Stimulated activated CD4-positive, alpha-beta T cell treated with anti-CD3 and anti-CD28 coated beads, TNF-alpha, amount 100 ng/mL, for 1 hour (primary cell): ENCODE measurements at places on chromosomes 5 and 9.

DNA sequence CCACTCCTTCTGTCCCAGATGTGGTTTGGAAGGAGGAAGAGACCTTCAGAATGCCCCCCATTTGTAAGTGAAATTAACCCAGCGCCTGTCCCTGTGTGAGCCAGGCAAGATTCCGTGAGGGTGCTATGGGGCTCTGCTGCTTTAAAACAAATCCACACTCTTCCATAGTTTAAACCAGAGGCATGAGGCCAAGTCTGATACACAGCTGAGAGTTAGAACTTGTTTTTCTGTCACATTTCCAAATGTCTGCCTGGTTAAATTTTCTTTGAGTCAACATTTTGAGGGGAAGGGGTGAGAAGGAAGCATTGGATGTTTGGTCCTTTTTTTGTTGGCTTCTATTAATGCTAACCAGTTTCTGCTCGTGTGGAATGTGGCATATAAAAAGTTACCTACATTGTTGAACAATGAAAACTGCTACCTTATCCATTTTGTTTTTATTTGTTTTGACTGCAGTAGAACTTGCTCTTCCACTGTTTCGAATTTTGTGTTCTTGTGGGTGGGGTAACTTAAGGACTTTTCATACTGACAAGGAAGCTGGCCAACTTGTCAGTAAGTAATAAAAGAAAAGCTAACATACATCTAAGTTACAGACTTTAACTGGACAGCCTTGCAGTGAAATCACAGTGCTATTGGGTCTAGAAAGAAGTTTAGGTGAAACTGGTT is 12.9 kb downstream of the RGMB start:
- no peak for DNase-seq

GRCh38 chr9:107363516-107364152 is 80.6 kb downstream of the RAD23B start:
- no peak for DNase-seq

- DNase-seq = no peak
Observed at GRCh38 chr9:120212153-120212852, 367.7 kb downstream of the CDK5RAP2 start.

- no peak for DNase-seq
Observed at GRCh38 chr9:98287384-98287783, 31.9 kb upstream of the TBC1D2 start.

DNA sequence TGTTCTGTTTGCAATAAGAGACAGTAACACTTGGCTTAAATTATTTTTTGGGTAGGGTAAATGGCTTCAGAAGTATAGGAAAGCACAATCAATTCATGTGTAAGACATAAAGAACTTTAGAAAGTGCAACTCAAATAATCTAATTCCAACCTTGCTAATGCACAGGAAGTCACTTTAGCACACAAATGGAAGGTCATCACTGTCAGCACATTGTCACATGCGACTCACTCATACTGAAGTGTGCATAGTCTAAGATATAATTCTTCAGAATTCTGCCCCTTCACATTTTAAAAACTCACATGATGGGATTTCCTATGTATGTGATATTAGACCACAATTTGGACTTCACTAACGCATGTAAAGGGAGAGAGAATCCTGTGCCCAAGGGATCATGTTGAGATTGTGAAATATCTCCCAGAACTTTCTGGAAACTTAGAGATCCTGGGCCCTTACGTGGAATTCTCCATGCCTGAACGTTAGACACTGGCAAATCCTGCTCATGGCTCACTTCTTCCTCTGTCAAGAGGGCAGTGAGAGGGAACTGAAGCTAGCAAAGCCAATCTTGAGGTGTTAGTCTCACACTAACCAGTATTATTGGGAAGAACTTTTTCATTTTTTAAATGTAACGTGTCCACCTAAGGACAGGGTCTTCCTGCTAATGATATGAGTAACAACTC is 403.2 kb upstream of the PTGER4 start:
- DNase-seq = no peak

DNA sequence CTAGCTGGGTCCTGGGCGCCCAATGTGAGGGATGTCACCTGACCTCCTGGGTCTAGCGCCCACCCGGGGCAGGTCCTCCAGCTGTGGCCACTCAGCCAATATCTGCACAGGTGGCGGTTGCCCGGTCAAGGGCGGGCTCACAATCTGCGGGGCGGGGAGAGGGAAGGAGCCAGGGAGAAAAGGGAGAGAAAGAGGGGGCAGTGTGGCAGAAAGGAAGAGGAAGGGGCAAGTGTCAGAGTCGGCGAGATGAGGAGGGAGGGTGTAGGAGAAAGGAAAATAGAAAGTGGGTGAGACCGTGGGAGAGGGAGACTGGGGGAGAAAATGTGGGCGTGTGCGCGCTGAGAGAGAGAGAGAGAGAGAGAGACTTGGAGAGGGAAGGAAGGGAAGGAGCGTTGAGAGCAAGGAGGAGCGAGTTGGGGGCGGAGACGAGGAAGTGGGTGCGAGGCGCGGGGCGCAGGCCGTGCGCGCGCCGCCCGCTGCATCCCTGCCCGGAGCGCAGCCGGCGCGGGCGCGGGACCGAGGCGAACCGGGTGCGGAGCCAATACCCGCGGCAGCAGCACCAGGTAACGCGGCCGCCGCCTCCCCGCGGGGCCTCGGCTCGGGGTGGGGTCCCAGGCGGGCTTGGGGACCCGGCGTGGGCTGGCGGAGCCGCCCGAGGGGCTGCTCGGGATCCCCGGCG is at the start of gene HRH2:
TSS of gene HRH2 (plus strand) at position 479 of the 679 bp plus-strand sequence. CDS start 25,163 bp downstream, outside the sequence.
- no peak for DNase-seq

DNA sequence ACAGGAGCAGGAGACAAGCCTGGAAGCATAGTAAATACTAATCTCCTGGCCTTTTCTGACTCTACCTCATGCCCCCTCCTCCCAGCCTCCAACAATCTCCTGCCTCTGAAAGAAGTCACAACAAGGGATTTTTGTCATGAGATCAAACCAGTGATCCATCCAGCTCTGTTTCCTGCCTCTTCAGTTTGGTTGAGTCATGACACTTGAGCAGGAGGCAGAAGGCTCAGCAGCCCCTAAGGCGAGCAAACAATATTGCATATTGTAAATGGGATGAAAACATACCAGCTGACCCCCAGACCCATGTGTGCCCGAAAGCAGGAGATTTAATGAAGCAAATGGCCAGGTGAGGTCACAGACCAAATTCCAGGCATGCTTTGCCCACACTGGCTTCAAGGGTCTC is 272.8 kb downstream of the GAS1 start:
- DNase-seq = no peak

DNA sequence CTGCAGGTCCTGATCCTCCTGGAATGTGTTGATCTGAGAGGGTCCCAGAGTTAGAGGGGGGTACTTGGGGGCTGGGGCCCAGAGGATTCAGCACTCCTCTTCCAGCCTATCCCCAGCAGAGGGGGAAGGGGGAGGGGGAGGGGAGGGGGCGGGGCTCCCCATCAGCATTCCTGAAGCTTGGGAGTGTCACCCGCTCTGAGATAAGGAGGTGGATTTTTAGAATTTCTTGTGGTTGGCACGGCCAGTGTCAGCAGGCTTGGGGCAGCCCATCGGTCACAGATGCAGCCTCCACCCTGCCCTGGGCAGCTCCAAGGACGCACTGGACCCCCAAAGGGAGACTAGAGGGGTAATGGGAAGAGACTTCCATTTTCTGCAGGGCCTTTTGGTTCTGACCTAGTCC is 5.3 kb downstream of the FGF18 start:
- DNase-seq = no peak

DNA sequence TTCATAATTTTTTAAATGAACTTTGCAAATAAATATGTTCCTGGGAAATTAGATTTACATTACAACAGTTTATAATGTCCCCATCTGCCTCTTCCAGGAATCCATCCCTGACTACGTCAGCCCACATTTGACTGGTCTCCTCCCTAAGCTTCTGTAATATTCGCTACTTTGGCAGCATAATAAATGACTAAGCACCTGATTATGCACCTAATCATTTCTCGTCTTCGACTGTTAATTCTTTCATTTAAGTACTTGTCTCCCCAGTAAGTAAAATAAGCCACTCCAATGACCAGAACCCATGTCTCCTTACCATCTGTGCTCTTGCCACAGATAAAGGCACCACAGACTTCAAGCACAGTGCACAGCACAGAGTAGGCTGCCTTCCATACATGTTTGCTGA is 122.7 kb downstream of the DENND1A start:
- no peak for DNase-seq

DNA sequence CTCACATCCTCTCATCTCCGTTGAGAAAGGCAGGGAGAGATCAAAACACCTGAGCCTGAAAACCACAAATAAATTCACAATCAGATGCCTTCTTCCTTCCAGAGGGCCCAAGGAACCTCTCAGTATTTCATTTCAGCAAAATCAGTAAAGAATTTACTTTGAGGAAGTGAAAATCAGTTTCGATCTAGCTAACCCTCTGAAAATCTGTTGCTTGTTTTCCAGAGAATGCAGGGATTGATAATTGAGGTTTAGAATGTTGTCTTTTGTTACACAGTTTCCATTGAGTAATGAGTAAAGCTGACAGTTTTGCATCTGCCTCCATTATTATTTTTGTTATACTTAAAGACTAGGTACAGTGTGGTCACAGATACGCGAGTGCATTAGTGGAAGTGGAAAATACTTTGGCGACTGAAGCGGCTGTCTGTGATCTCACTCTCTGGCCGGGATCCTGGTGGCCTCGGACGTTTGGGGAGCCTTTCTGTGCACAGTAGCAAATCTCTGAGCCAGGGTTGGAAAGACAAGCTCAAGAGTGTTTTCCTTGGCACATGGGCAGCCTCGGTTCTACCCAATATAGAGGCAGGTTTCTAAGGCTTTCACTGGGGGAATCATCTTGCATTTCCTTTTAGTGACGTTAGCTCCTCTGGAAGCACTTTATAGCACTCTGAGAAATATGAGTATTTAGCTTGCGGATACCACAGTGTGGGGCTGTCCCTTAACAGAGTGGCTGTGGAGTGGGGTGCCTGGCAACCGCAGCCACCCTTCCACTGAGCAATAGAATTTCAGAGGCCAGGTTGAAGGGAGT is 32.2 kb upstream of the ANGPTL2 start:
- no peak for DNase-seq

- no peak for DNase-seq
Observed at GRCh38 chr9:121362813-121363621, 7.0 kb downstream of the STOM start.

DNA sequence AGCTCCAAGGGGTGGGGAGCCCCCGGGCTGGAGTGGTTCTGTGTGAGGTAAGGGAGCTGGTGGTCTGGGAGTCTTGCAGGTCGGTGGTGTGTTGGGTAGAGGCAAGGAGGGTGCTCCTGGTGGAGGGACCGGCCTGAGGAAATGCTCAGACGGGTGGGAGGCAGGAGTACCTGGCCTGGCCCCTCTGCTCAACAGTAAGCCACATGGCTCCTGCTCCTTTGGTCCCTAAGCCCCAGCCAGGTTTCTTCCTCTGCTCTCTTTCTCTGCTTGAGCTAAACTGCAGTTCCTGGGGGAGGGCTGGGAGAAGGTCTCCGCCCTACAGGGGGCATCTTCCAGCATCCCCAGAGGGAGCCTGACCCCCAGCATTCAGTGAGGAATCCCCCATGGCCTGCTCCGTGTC is 17.2 kb downstream of the TSPAN17 start:
- DNase-seq = no peak

GRCh38 chr9:71079451-71079850 is 42.0 kb downstream of the TRPM3 start:
- DNase-seq = no peak

DNA sequence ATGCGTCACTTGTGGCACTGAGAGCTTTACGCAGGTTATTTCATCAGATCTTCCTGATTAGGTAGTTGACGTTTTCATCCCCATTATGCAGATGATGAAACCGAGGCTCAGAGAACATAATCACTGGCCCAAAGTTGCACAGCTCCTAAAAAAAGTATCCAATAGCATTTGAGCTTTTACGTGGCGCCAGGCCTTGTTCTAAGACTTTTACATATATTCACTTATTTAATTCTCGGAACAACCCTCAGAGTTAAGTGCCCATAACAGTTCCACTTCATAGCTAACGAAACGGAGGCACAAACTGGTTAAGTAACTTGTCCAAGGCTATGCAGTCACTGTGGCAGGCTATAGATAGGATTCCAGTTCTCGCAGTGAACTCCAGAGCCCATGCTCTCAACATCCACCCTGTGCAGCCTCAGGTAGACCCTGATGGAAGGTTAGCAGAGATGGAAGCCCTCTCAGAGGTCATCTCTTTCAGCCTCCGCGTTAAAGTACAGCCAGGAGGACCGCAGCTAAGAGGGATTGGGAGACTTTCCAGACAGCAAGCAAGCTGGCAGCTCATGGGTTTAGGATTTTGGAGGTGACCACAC is 39.3 kb downstream of the AMBP start:
- DNase-seq = no peak

GRCh38 chr9:36798350-36799065 is 225.8 kb downstream of the MELK start:
- no peak for DNase-seq

- no peak for DNase-seq
Observed at GRCh38 chr9:15824310-15824709, 271.5 kb downstream of the CCDC171 start.

DNA sequence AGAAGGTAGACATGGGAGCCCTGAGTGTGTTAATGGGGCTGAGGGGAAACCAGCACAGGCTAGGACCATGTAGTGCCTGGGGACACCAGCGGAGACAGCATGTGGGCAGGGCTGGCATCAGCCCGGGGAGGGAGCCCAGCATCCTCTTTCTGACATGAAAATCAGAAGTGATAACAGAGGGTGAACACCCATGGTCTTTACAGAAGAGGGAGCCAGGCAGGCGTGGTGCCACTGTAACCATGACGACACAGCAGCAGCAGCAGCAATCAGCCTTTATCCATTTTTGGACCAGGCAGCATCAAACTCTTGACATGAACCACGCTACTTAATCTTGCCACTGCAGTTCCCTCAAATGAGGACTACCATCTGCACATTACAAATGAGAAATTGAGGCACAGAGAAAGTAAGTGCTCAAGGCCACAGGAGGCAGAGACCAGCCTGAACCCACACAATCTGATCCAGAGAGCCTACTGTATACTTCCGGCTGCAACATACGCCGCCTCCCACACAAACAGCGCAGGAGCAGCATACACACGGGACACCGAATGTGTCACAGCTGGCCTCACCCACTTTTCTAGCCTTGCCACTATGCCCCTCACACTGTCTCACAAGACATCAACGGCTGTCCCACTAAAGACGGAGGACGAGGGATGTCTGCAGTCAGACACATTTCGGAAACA is 23.8 kb downstream of the CAMSAP1 start:
- no peak for DNase-seq

DNA sequence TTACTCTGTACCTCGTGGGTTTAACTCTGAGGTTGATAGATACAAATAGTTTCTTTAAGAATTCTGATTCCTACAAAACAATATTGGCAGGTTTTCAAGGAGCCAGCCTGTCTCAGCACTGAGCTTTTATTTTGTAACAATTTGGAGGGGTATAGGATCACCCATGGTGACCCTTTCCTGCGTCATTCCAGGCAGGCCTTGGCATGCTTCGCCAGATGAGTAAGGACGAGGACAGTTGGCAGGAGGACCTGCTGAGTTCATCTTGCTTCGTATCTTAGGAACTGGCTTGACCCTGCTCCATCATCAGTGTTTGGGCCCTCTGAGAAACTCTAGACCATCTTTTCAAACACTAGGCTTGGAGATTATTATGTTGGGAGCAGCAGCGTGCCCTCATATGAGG is 17.9 kb downstream of the ZNF462 start:
- no peak for DNase-seq

GRCh38 chr5:104347119-104347708 is 784.6 kb upstream of the NUDT12 start:
- no peak for DNase-seq
